ENCODE measurements at places on chromosomes 7 and 10. TPM values are rescaled to one million over a fixed set of nuclear protein-coding genes. Genes with fewer than 3 reads are reported as not detected.

Gene HABP2
- total RNA-seq: not detected

Gene SPDYE11
- not detected for total RNA-seq

Gene SPDYE6
- not detected for total RNA-seq

Gene PDE6C
- total RNA-seq: not detected

Gene CCDC146
- 1.1 TPM for total RNA-seq

Gene IGFBP3
- total RNA-seq: 1.1 TPM

Gene CTAGE6
- total RNA-seq: 0.17 TPM

Gene PNLIPRP2
- total RNA-seq: not detected

Gene KCNK18
- total RNA-seq: 0.44 TPM

GRCh38 chr7:144941127-144941526 is 105.3 kb upstream of the TPK1 start:
- DNase-seq: no peak

- DNase-seq: no peak
These were observed 474.2 kb downstream of the ADRA2A start for GRCh38 chr10:111551001-111551400.

- no peak for DNase-seq
These were observed 6.7 kb downstream of the CHST3 start for GRCh38 chr10:71970869-71971268.

DNA sequence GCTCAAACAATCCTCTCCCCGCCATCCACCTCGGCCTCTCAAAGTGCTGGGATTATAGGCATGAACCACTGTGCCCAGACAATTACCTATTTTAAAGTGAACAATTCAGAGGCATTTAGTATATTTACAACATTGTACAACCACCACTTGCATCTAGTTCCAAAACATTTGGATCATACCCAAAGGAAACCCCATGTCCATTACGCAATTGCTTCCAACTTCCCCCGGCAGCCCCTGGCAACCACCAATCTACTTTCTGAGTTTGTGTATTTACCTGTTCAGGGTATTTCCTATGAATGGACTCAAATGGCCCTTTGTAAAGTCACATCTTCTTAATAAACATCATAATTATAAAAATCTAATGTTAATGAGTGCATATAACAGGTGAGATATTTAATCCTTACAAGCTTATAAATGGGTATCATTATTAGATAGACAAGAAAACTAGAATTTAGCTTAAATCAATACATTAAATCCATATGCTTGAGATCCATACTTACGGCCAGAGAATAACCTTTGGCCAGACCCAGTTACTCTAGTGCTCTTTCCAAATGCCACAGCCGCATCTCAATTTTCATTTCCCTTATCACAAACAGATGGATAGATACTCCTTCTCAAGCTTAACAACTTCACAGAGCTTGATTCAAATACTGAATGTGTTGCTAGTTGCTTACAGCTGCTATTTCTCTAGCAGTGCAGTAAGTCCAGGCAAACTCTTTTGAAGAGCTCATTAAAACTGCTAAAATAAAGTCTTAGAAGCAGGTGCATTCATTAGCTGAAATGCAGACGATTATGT is 133.4 kb upstream of the MKLN1 start:
- no peak for DNase-seq

DNA sequence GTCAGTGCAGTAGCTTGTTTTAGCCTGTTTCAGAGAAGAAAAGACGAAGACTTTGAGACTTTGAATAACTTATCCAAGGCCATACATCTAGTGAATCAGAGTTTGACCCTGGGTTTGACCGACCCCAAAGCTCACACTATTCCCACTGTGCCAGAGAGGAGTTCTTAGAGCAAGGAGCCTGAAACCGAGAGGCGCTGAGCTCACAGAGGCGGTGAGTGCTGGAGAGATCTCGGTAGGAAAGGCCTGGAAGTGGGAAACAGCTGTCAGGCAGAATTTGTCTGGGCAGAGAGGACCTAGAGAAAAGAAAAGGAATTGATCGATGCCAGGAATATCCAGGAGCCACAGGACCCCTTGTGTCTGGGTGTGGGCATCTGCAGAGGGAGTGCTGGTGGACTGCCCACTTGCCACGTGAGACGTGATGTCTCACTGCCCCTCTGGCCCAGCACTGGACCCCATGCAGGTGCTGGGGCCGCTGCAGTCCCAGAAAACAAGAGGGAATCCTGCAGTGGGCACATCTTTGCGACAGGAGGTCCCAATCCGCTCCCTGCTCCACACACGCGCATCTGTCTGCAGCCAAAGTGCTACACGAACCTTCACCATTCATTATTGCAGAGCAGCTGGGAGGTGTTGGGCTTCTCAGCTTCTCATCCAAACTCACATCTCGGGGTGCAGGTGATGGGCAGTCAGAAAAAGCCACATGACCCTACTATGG is 6.2 kb downstream of the CALML3 start:
- DNase-seq: no peak

GRCh38 chr7:85765698-85766298 is 578.9 kb upstream of the SEMA3D start:
- DNase-seq: no peak

DNA sequence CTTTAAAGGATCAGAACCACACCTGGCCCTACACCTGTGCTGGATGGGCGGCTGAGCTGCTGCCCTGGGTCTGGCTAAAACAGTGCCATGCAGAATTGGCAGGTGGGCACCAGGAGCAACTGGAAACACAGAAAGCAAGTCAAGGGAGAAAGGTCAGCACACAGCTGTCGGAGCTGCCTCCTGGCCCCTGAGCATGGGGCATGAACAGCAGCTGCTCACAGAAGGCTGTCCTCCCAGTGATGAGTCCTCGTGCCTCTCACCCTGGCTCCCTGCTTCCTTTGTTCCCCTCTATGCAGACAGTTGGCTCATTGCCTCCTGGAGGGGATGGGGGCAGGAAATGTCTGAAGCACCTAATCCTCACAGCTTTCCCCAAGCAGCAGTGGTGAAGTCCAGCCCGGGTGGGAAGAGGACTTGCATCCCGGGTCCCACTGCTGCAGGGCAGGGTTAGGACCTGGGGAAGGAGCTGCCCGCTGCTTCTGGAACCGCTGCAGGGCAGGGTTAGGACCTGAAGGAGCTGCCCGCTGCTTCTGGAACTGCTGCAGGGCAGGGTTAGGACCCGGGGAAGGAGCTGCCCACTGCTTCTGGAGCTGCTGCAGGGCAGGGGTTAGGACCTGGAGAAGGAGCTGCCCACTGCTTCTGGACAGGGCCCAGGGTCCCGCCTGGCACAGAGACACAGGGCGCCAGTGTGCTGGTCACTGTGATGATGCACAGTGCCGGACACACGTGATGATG is 37.3 kb downstream of the VIPR2 start:
- DNase-seq: no peak

GRCh38 chr10:59894114-59894513 is 12.2 kb downstream of the CCDC6 start:
- DNase-seq: peak; percentile 22

GRCh38 chr10:67934336-67934735 is 49.9 kb downstream of the SIRT1 start:
- DNase-seq: no peak

DNA sequence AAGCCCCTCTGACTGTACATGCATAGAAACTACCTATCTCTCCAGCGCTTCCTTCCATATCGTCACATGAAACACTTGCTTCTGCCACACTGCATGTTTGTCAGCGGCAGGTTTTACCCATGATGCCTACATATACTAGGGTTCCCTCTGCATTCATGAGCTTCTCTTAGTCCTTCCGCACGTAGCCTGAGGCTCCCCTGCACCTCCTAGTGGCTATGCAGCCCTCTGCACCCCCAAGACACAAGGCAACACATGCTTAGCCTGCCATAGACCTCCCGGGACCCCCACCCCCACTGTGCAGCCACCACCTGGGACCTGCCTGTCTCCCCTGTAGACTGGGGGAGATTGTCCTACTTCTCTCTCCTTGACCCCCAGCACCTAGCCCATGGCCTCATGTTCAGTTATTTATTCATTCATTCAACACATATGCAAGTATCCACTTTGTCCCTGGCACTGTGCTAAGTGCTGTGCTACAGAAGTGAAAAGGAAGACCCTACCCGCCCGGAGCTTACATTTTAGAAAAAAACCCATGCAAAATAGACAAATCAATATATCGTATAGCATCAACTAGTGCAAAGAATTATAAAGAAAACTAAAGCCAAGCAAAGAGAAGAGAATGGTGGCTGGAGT is 23.5 kb downstream of the TMEM273 start:
- peak; percentile 47 for DNase-seq

DNA sequence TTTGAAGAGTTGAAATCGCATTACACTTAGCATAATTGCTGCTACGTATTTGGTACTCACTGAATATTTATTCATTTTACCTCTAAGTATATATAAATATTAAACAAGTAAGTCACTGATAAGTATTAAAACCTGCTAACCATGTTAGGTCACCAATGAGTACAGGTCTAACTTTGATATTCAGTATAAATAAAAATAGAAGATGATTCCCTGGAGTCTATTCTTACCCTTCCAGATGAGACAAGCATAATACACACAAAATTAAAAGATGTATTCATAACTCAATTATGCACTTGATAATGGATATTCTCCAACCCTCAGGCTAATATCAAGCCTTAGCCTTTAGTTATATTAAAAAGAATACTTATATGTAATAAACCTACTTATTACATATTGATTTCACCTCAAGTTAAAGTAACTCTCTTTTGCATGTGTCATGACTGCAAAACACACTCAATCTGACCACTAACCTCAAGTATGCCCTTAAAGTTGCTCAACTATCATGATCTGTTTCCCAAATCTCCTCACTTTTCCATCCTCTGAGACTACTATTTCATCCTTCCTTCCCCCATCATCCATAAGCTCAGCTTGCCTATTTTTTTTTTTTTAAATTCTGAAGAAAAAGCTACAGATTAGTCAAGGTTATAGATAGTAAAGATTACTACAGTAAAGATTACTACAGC is 46.8 kb downstream of the IPMK start:
- no peak for DNase-seq

DNA sequence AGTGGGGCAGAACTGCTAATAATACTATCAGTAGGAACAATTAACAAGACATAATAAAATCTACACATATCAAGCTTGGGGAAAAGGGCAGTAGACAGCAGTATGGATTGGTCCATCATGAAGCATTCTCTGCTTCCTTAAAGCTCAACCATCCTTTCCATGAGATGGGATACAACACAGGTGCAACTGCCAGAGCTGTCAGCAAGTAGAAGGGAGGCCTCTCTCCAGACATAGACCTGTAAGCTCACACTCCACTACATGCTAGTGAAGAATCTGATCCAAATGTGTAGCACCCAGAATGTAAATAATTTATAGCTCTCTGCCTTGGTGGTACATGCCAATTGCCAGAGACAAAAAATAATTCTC is 41.5 kb upstream of the ANAPC16 start:
- no peak for DNase-seq

DNA sequence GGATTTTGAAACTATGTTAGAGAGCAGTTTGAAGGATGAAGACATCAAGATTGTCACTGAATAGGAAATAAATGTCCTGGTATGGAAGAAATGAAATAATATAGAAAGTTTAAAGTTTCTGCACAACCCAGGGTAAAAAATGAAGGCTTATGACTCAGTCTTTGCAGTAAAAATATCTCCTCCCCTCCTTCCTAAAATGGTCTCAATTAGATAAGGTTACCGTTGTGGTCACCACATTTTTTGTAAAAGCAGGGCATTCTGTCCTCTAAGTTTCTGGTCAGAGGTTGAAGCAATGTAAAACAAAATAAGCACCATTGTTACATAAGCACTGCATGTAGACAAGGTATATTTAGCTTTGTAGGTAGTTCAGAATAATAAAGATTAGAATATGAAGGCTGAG is 403.5 kb downstream of the SUGCT start:
- no peak for DNase-seq

GRCh38 chr10:127399668-127400067 is 149.4 kb upstream of the NPS start:
- no peak for DNase-seq
